ENCODE measurements at places on chromosomes 12 and 14.

DNA sequence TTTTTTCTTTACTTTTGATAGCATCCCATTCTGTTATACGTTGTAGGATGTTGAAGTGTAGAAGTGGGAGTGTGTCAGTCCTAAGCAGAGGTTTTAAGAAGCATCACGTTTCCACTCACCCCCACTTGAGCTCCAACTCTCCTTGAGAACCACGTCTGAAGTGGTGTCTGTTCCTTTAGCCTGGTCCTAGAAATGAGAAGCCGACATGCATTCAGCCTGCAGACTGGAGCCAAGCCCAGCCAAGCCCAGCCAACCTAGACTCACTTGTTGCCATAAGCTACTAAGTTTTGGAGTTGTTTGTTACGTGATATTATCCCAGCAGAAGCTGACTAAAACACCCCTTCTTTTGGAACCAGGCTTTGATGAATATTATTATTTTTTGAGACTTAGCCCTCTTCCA, 4.4 kb upstream of the ELK3 start:
- no peak for DNase-seq

- no peak for DNase-seq
Measured at GRCh38 chr12:109617491-109617890, 43.9 kb downstream of the MVK start.

DNA sequence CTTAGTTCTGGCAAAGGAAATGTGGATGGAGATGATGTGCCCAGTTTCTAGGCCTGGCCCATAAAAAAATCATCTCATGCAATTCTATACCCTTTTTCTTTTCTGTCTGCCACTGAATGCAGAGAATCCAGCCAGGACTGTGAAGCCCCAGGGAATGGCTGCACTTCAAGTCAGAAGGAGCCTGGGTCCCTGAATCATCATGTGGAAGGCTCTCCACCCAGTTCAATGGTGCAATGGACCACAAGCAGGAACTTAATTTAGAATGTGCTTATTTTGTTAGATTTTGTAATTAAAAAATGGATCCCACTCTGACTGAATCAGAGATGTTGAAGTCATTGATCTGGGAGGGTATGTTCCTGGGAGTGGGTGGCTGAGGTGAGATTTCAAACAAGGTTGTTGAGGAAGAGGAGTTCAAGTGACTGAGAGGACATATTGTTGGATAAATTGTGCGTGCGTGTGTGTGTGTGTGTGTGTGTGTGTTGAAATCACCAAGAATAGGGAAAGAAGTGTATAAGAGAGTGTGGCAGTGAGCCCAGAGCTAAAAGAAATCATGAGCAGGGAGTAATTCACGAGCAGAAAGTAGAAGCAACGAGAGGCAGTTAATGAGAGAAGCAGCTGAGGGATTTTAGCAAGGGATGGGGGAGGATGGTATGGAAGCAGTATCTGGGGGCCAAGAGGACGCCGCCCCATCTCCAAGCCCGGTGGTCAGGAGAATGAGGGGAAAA, 125.4 kb downstream of the TMX1 start:
- DNase-seq: no peak

- DNase-seq: no peak
Measured at GRCh38 chr12:113853491-113853890, 112.6 kb downstream of the RBM19 start.

GRCh38 chr14:25836636-25837035, 761.2 kb downstream of the NOVA1 start:
- no peak for DNase-seq

Data from stimulated activated CD8-positive, alpha-beta memory T cell treated with anti-CD3 and anti-CD28 coated beads, Interleukin-7, amount 100 ng/mL, for 48 hours (primary cell).